Skin of body (tissue), 3 donors: ENCODE measurements at places on chromosomes 16 and 17.

- no peak for DNase-seq
Observed at GRCh38 chr16:11727796-11728543, 14.7 kb downstream of the TXNDC11 start.

- DNase-seq = no peak
Observed at GRCh38 chr17:562174-562573, 152.5 kb downstream of the VPS53 start.

- DNase-seq = no peak
Observed at GRCh38 chr16:53968454-53968853, 264.5 kb downstream of the FTO start.

DNA sequence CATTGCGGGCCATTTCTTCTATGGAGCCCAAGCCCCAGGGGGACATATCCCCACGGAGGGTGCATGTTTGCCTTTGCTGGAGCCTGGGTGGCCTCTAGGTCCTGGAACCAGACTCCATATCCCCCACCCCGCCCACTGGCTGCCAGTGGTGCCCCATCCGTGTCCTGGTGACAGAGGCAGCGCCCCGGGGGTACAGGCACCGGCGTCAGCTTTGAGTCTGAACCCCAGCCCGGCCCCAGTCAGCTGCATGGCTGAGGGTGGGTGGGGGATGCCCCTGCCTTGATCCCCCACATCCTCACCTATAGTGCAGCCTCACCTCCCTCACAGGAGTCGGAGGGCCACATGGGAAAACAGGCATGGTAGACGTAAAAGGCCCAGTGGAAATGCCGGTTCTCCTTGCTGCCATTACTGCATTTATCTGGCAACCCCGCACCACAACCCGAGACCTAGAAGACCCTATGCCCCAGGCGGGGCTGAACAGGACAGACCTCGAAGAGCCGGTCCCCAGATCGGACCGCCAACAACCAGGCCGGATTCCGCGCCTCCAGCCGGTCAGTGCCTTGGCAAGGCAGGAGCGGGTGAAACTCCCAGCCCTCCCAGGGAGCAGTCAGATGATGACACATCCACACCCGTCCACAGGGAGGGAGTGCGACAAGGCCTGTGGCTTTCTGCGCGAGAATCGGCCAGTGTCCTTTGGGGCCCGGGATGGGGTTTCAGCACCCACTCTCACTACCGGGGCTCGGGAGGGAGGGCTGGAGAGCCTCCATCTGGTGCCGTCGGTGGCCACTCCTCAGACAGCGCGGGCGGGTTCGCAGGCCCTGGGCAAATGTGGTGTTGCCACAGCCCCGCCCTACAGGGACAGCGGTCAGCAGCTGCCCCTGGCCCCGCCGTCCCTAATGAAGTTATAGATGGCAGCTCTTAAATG lies 11.9 kb upstream of the SSTR5 start:
- no peak for DNase-seq

DNA sequence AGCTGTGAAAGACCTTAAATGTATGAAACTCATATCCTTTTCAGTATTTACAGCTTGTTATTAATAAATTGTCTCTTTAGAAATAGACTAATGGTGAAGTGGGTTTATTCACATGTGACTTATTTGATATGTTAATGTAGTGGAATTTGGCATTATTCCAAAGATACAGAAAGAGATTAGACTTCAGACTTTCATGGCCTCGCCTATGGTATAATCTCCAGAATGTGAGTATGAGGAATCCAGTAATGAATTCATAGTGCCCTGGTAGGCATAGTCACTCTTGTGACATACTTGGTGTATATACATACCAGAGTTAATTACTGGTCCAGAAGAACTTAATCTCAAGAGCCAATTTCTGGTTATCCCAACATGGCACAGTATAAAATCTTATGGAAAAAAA lies 72.7 kb downstream of the OMG start:
- DNase-seq = no peak

DNA sequence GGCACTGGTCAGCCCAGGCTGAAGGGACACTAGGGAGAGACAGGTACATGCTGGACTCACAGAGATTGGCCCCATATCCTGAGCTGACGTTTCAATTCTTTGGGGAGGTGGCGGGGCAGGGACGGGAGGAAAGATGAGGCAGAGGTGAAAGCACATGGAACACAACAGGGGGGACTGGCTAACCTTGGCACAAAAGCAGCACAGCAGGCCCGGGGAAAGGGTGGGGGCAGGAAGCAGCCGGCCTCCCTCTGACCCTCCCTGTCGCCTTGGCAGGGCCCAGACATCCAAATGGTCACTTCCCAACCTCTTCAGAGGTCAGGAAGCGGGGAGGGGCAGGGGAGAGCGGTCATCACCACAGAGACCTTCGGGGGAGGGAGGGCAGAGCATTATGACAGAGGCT lies 6.6 kb downstream of the VAT1 start:
- no peak for DNase-seq

DNA sequence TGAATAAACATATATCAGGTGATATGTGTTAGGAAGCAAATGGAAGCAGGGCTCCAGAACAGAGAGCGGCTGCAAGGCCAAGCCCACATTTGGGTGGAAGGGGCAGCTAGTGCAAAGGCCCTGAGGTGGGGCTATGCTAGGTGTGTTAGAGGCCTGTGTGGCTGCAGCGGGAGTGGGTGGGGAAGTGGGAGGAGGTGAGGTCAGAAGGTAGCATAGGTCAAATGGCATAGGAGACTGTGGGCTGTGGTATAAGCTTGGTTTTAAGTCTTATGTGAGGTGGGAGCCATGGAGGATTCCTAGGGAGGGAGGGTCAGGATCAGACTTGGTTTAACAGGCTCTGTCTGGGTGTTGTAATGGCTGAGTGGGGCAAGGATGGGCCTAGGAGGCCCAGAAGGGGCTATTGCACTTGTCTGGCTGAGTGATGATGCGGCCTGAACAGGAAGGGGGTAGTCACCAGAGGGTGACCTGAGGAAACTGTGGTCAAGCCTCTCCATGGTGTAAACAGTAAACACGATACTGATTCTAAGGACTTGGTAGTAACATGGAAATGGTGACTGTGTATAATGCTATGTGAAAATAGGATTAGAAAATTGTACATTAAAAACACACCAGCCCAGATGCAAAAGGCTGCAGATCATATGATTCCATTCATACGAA lies 31.1 kb downstream of the RAI1 start:
- DNase-seq = no peak

DNA sequence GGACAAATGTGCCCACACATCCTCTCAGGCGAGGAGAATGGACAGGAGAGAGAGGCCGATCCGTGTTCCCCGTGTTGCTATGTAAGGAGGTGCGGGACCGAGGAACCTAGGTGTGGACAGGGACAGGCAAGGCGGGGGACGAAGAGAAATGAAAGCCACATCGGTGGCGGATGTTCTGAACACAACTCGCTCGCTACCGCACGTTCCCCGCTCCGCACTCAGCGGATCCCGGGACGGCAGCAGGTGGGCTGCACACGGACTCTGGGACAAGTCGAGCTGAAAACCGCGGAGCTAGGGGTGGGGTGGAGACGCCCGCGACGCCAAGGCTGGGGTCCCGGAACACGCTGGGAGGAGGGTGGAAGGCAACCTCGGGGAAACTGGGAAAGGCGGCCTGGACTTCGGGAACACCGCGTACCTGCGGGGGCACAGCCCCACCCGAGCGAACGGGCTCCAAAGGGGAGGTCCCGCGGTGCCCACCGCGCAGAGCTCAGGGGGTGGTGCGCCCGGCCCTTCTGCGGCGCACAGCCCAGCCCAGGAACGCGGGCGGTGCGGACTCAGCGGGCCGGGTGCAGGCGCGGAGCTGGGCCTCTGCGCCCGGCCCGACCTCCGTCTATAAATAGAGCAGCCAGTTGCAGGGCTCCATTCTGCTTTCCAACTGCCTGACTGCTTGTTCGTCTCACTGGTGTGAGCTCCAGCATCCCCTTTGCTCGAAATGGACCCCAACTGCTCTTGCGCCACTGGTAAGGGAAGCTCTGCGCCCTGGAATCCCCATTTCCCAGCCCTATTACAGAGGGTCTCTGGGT lies at the start of gene MT1E:
TSS of gene MT1E (plus strand) at position 642 of the 803 bp plus-strand sequence. CDS start at position 713, 71 bp downstream.
- peak; percentile 63 for DNase-seq
